ENCODE measurements at places on chromosomes 6 and 20.

DNA sequence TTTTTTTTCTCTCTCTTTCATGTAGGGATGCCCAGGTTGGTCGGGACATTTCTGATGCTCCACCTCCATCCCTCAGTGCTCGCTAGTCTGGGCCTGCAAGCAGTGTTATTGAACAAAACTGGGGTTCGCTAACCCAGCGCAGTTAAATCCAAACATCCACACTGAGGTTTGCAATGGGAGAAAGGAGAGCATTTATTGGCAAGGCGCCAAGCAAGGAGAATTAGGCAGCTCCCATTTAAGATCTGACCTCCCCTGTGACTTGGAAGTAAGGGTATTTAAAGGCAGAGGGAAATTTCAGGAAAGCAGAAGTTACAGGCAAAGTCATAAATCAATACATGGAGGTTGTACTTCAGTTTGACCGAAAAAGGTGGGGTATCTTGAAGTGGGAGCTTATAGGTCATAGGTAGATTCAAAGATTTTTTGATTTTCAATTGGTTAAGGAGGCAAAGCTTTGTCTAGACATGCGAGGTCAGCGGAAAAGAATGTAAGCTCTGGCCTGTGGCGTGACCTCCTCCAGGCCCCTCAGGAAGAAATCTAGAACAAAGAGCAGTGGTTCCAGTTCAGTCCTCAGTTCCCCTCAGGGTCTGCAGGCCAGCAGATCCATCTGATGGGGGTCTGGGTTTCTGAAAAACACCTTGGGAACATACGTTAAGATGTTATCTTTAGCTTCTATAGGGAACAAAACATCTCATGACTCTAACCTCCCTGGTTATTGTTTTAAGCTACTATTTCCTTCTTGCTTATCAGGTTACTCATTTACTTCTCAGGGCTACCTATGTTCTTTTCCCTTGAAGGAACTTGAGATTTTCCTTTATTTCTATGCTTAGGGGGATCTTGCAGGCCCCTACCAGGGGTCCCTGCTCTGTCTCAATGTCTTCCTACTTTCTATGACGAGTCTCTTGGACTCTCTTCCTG lies 66.0 kb upstream of the KIF16B start:
- DNase-seq, result no peak

GRCh38 chr20:58890518-58891085 lies 38.1 kb downstream of the GNAS start:
- DNase-seq, result no peak

- no peak for DNase-seq
These were observed 381 bp upstream of the BICRAL start for GRCh38 chr6:42781546-42781795.

- DNase-seq, result no peak
These were observed 322.8 kb upstream of the GJE1 start for GRCh38 chr6:141809901-141810300.

DNA sequence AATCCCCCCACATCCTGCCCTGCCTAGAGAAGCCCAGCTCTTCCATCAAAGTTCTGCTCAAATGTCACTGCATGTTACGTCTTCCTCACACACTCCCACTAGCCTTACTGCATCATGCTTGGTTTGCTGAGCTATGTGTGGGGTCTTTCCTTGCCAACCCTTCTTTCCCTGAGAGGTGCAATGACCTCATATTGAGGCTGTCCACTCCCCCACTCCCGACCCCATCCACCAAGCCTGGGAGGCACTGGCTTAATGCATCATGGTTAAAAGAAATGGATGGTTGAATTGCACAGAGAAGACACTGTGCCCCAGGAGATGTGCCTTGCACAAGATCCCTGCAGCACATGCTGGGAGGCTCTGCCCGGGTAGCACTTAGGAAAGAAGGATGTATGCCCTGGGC lies 7.7 kb upstream of the IRF4 start:
- no peak for DNase-seq

- no peak for DNase-seq
These were observed 43.2 kb downstream of the CDH4 start for GRCh38 chr20:61295249-61295648.

- DNase-seq, result no peak
These were observed 8.4 kb downstream of the SOX4 start for GRCh38 chr6:21601932-21602390.

GRCh38 chr20:62056975-62057374 lies 8.7 kb downstream of the TAF4 start:
- no peak for DNase-seq

DNA sequence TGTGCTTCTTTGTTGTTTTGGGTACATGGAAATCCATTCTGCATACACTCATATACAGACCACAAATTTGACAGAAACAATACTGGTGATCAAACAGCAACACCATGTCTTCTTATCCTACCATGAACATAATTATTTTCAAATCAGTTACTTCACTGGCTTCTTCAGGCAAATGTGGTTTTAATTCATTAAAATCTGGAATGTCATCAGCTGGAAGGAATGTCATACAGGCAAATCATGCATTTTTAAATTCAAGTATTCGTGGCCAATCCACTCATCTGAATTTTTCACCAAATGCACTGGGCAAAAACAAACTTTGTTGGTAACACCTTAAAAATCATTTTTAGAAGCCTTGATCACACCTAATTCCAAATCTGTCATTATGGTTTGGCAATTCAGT lies 59.3 kb downstream of the KIF6 start:
- no peak for DNase-seq

- no peak for DNase-seq
These were observed 59.2 kb downstream of the KCNS1 start for GRCh38 chr20:45041464-45042337.

DNA sequence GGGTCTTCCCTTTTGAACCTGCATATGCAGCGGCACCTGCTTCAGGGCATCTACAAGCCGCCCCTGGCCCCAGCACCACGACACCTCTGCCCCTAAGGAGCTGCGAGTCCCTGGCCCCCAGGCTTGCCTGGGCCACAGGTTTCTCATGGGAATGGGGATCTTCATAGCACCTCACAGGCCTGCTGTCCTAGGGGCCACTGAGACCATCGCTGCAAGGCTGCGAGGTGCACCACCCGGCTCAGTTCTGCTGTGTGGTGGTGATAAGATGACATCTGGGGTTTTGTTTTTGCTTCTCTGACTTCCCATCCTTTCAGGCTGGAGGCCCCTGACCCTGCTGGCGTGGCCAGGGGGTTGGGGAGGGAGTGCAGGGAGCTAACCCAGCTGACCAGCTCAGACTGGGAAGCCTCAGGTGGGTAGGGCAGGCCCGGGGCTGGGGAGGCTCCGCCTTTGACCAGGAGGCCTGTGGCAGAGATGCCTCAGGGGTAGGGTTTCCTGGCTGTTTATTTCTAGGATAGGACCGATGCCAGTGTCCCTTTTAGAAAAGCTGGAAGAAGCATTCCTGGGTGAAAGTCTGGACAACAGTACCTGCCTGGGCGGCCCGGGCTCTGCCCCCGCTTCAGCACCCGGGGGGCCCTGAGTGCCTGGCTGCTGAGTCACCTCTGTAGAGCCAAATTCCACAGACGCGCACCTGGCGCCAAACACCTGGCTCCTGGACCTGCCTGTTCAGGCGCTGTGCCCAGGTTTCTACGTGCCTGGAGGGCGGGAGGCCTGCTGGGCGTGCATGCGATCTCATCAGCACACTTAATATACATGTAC lies 264.7 kb downstream of the DLL1 start:
- DNase-seq, result no peak

DNA sequence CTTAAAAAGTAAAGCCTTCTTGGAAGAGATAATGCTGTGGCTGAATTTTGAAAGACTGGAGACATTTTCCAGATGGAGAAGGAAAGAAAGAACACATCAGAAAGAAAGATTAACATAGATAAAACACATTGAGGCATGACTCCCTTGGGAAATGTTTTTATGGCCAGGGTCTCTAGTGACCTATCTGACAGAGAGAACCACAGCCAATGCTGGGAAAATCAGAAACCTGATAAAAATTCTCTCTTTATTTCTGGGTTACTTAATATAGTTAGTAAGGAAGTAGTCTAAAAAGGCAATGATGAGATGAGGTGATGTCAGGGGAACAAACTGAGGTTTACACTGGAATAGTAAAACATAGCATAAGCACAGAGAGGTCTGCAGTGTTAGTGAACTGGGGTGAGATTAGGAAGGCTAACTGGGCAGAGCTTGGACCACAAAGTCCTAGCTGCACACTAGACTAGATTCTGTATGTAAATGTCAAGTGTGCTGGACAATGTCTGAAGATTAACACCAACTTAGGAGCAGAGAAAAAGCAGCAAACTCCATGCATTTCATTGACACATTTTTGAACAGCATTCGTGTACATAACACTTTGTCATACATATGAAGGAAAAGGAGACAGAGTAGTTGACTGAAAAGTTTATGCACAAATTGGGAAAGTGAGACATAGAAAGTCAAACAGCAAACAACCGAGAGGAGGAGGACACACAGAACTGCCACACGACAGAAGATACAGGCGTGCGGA lies 31.0 kb downstream of the ELOVL2 start:
- no peak for DNase-seq

- DNase-seq, result no peak
These were observed 196.7 kb upstream of the CDH4 start for GRCh38 chr20:61055180-61056010.

- DNase-seq, result no peak
These were observed 267.4 kb upstream of the THEMIS start for GRCh38 chr6:128168244-128168643.

GRCh38 chr6:4370066-4370465 lies 234.7 kb upstream of the ECI2 start:
- DNase-seq, result no peak

DNA sequence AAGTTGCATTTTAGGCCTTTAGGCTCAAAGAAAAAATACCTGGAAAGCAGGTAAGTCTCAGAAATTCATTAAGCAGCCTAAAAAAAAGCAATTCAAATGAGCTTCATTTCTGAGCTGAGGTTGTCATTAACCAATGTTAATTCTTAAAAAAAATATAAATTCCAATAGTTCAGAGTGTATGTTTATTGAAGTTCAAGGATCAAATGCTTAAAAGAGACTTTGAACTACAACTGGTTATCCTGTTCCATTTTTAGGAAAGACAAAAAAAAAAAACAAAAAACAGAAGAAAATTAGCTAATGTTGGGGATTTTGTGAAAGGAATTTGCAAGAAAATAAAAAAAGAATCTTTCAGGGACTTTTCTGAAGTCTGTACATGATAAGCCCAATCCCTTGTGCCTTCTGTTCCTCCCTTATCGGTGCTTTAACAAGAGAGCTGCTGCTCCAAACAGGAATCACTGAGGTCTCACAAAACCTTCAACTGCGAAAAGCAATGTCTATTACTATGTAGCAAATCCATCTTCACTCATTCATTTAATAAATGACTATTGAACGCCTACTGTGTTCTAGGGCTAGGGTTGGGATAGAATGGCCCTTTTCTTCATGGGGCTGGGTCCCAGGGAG lies 90.3 kb downstream of the FOXF2 start:
- DNase-seq, result no peak

DNA sequence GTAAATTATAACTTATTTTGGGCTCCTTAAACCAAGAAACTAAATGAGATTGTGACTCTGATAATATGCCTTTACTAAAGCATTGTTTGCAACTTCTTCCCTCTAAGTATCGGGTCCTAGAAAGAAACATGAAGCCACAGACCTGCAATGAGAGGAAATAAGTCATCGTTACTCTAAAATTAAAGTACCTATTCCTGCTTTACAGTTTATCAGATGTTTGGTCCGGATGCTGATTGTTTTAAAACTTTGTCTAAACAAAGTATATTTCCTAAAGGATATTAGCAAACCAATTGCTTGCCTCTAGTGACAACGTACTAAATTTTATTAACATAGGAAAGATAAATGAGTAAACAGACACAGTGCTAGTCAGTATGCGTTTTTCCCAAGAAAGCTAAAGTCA lies 216.8 kb downstream of the GJA1 start:
- no peak for DNase-seq
